ENCODE measurements at places on chromosomes 5 and 9. TPM values are rescaled to one million over a fixed set of nuclear protein-coding genes. Genes with fewer than 3 reads are reported as not detected.

DNA sequence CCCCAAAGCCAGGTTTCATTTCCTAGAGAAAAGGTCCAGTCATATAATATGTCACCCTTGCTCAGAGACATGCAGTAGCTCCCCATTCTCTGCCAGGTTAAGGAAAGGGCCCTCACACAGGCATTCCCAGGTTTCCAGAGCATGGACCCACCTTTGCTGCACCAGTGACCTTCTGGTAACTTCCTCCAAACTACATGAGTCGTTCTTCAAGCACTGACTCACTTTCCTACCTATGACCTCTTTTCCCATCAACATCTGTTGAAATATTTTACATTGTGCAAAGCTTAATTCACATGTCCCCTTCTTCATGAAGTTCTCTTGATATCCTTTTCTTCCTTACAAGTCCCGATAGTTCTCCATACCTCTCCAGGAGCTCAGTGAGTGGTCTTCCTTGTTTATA, 25.9 kb downstream of the SH3TC2 start:
- DNase-seq: no peak

GRCh38 chr5:100889165-100889743, 13.8 kb downstream of the ST8SIA4 start:
- DNase-seq: no peak

GRCh38 chr5:36300191-36300926, 1.3 kb downstream of the RANBP3L start:
- DNase-seq: peak; percentile 44

DNA sequence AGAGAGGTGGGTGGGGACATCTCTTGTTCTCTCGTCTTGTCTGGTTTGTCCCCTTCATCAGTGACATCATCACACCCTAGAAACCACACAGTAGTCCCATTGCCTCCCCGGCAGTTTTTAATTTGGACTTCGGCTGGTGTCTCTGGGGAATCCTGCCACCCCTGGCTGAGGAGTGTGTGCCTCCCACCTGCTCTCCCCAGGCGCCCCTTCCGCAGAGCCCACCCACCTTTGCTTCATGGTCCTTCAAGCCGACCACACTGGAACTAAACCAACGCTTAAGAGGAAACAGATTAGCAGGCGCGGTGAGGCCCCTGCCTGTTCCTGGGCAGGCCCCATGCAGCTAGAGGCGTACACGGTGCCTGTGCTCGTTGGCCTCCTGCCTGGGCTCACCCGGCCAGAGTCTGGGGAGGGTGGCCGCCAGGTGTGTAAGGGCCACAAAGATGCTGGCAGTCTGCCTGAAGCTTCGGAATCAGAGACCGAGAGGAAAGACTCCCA, 107.6 kb upstream of the SPRY4 start:
- no peak for DNase-seq

GRCh38 chr9:123311250-123311752, 42.9 kb upstream of the STRBP start:
- no peak for DNase-seq

GRCh38 chr9:109451311-109452025, 46.6 kb downstream of the PTPN3 start:
- no peak for DNase-seq

DNA sequence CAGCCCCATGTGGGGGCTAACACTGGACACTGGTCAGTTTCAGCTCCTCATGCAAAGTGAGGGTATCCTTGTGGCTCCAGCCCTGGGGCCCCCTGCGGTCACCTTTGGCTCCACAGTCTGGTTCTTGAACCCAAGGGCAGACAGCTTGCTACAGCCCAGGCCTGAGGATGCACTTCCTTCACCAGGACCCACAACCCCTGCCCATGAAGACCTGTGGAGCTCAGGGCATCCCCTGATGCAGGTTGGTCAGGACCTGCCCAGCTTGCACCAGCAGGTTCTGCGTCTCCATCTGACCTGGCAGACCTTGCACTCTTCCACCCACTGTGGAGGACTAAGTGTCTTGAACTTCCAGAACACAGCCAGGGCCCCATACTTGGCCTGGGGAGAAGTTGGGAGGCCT, 3.7 kb upstream of the MRNIP start:
- no peak for DNase-seq

- no peak for DNase-seq
Observed at GRCh38 chr5:124259017-124259416, 487.4 kb downstream of the ZNF608 start.

GRCh38 chr5:134097211-134097749, 17.2 kb upstream of the TCF7 start:
- no peak for DNase-seq

DNA sequence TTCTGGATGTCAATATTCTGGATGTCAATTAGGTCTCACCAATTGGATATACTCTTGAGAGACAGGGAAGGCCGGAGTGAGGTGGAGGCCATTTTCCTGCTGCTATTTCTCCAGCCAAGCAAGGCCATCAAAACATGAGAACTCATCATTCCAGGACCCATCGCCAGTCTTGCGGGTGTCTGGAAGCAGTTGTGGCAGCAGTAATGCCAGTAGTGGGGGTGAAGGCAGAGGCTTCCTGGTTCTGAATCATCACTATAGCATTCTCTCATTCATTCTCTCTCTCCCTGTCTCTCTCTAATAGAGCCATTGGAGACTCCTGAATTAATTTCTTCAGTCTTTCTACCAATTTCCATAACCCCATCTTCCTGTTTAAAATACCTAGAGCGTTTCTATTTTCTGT, 71.8 kb downstream of the EGFLAM start:
- no peak for DNase-seq

GRCh38 chr5:173720286-173720952, 104.0 kb upstream of the BOD1 start:
- DNase-seq: no peak

- DNase-seq: no peak
Observed at GRCh38 chr5:17258431-17258830, 41.0 kb downstream of the BASP1 start.

DNA sequence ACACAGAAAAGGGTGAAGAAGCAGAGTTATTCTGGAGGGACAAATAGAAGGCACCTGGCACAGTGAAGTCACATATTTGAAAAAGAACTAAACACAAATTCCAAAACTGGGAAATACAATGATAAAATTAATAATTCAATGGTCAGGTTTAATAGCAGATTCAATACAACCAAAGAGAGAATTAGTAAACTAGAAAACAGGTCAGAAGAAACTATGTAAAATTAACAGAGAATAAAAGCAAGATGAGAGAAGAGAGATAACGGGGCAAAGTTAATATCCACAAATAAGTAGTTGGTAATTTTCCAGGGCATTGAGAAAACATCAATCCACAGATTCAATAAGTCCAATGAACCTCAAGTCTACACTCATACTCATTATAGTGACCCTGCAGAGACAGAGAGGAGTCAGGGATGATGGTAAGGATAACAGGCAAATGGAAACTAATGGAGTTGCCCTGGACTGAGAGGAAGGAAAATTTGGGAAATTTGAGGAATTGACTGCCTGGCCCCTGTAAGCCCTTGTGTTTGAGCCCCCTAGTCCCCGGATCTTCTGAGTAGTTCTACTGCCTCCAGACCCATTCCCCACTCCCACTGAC, 8.3 kb upstream of the ERGIC1 start:
- DNase-seq: no peak

DNA sequence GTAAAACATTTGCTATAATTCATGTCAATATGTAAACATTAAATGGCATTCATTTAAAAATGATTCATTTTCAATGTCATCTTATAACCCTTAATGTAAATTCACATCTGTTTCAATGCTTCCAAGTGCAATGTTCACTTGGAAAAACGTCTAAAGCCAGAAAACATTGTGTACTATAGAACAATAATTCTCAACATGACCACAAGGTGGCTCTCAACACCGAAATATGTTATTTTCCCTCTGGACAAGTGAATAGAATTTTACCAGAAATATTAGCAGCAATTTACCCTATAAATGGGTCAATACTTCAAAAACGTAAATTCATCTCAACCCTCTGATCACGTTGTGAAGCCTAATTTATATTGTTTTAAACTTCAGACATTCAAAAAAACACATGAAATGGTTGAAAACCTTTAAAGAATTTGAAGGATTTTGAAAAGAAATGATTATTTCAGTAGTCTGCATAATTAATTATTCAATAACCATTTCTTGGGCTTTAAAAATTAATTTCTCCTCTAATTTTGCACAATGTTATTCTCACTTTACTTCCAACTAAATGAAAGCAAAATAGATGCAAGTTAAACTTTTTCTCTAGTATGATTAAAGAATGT, 11.0 kb downstream of the CDH10 start:
- DNase-seq: peak; percentile 26

DNA sequence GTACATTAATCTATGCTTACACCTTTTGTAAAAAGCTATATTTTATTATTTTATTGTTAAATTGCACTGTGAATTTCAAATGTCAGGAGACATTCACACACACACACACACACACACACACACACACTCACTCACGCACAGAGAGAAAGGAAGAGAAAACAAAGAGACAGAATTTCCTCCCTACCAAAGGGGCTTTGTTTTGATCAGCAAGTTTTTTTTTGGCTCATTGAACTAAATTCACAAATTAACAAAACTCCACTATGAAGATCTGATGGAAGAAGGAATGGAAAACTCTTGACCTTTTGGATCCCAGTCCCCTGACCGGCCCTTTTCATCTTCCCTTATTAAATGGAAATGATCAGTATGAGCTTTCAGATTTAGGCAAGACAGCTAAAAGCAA, 161.2 kb downstream of the PDE4D start:
- no peak for DNase-seq

- DNase-seq: no peak
Observed at GRCh38 chr9:32606811-32607210, 28.7 kb downstream of the TAF1L start.

GRCh38 chr9:18359335-18359734, 114.6 kb upstream of the ADAMTSL1 start:
- no peak for DNase-seq

GRCh38 chr9:37922363-37923117, 18.6 kb upstream of the SLC25A51 start:
- no peak for DNase-seq

DNA sequence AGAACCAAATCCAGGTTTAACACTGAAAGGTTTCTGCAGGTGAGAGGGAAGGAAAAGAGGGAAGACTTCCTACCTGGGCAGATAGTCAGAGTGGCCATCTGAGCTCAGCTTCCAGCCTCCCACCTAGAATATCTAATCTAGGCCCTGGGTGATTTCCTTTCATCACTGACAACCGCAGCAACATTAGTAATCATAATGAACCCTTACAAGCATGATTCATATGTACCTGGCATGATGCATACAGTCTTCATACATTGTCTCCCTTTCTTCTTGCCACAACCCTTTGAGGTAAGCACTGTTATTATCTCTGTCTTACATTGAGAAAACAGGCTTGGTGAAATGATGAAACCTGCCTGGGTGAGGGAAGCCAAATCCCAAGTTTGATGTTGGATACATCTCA, 13.5 kb downstream of the AFAP1L1 start:
- no peak for DNase-seq

GRCh38 chr9:87853876-87854579, 28.6 kb upstream of the SPATA31E1 start:
- no peak for DNase-seq

DNA sequence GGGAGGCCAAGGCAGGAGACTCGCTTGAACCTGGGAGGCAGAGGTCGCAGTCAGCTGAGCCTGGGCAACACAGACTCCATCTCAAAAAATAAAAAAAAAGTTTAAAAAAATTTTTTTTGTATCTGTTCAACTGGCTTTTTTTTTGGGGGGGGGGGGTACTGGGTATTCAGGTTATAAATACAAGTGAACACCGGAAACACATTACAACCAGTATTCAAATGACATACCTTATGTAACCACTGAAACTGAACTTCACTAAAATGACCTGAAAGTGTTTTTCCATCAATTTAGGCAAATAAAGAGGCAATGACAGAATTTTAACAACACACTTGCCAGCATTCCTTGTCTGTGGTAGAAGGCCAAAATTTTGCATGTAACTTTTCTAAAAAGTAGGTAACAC, 33.5 kb downstream of the STRBP start:
- DNase-seq: no peak

DNA sequence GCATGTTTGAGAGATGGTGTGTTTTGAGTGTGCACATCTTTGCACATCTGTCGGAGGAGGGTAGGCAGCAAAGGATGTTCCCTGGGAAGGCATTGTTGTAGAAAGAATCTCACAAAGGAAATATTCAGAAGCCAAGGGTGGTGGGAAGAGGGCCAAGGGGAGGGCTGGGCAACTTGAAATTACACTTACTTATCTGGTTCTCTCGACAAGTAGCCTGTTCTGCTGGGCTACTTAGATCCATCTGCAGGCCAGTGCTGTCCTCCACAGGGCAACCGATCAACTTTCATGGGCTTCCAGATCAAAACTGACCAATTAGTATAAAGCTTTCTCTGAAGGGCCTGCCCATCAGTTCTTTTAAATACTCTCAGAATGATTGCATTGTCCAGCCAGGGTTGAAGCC, 495.2 kb downstream of the GADD45G start:
- DNase-seq: no peak

DNA sequence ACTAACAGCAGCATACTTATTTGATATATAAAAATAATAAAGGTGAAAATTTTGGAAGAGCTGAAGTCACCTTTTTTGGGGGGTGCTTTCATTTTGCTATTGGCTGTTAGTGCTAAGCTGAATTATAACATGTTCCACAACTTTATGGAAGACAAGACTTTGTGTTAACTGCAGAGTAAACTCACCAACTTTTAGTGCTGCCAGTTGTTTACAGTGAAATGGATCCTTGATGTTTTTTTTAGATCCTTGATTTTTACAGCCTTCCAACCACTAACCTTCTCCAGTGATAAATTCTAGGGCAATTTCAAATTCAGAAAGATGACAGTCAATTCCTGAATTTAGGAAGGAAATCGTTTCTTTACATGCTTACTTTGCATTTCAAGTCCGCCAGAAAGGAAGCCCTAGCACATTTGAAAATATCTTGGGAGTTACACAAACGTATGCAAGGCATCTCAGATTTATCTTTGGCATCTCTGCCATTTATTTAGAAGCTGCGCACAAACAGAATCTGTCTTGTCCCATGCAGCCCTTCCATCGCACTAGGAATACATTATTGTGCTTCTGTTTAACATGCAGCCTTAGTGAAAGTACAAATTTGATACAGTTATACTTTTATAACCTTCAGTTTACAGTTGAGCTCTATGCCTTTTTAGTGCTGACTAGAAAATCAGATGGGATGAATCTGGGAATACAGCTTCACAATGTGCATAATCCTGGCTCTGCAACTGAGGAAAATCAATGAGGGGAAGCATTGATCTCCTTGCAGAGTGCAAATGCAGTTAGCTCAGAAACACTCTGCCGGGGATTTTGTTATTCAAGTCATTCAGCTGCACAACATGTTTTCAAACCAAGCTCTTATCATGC, 142.4 kb upstream of the ZNF608 start:
- DNase-seq: no peak

GRCh38 chr9:33408087-33408486, 5.7 kb upstream of the AQP7 start:
- DNase-seq: no peak

The SWI5 gene
- 13.9 TPM for total RNA-seq

The SPATA6L gene
- 2.1 TPM for total RNA-seq

The RAB3C gene
- total RNA-seq: 0.20 TPM

The STK10 gene
- total RNA-seq: 14.5 TPM

The NOTCH1 gene
- 47.7 TPM for total RNA-seq

The TYRP1 gene
- 73.9 TPM for total RNA-seq

The SPINK14 gene
- total RNA-seq: not detected

The RANBP3L gene
- 5.1 TPM for total RNA-seq

The PCDHB15 gene
- total RNA-seq: 3.6 TPM

The CCDC171 gene
- total RNA-seq: 9.2 TPM

The NUTM2G gene
- total RNA-seq: not detected

The SOX30 gene
- total RNA-seq: 0.10 TPM

All from skin of body (tissue), 3 donors.